ENCODE measurements at places on chromosomes 7 and 10. TPM values are rescaled to one million over a fixed set of nuclear protein-coding genes. Genes with fewer than 3 reads are reported as not detected.
A peak's percentile ranks its signal among the peaks of the same experiment; 100 is the strongest.

DNA sequence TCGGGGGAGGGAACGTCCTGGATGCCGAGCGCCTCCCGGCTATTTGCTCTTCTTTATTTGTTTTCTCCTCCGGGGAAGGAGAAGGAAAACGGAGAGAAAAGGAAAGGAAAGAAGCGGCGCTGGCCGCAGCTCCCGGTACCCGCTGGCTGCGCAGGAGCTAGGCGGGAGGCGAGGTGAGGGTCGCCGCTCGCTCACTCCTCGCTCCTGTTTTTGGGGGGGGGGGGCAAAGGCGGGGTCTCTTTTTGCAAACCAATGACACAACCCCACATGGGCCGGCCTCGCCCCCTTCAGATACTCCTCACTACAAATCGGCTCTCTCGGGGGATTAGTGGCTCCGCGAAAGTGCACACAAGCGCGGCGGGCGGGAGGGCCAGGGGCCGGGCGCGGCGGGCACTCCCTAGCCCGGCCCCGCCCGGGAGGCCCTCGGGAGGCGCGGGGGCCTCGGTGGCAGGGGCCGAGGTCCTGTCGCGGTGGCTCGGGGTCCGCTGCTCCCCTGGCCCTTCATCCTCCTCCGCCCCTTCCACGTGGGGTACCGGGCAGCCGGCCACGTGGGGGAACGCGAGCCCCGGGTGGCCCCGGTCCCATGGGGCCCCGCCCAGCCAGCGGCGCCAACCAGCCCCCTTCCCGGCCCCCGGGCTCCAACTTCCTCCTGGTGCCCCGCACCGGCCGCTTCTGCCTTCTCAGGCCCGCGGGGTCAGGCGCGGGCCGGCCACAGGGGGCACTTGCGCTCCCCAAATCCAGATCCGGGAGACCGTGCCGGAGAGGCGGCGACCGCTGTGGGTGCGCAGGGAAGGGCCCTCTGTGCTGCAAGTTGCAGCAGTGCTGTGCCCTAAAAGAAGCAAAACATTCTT lies 718 bp upstream of the CTBP2 start:
- no peaks in the 10 kb centered on the region for H3K36me3 ChIP-seq
- peak; percentile 85 for DNase-seq
- no peaks in the 10 kb centered on the region for H3K27me3 ChIP-seq
- peaks cover 7% of the 10 kb centered on the region for H3K4me1 ChIP-seq
- H3K4me3 ChIP-seq = peak overlapping the region; percentile 98

ABLIM1 gene
- 9.9 TPM for total RNA-seq

H2BK1 gene
- total RNA-seq = not detected

DNA sequence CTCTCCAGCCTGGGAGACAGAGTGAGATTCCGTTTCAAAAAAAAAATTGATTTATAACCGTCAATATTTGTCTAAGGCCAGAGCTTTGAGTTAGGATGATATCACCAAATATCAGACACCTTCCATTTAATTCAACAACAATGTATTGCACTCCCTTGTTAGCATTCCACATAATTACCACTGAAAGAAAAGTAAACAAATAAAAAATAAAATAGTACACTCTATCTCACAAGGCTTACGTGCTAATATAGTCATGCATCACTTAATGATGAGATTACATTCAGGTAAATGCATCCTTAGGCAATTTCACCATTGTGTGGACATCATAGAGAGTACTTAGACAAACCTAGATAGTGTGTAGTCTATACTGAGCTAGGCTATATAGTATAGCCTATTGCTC lies 127.6 kb upstream of the RHOBTB1 start:
- H3K4me3 ChIP-seq = no peak overlapping the region
- peaks cover 5% of the 10 kb centered on the region for H3K27me3 ChIP-seq
- H3K27ac ChIP-seq = no peak overlapping the region
- H3K4me1 ChIP-seq = no peaks in the 10 kb centered on the region
- no peaks in the 10 kb centered on the region for H3K36me3 ChIP-seq

ASAH2 gene
- total RNA-seq = 0.18 TPM
